Motor neuron (in vitro differentiated cells): ENCODE measurements at places on chromosomes 4 and X. TPM values are rescaled to one million over a fixed set of nuclear protein-coding genes. Genes with fewer than 3 reads are reported as not detected.

The RRH gene
- not detected in 2 replicates for total RNA-seq

GRCh38 chr4:67131224-67131623 is 414.1 kb downstream of the CENPC start:
- no peak for ATAC-seq

DNA sequence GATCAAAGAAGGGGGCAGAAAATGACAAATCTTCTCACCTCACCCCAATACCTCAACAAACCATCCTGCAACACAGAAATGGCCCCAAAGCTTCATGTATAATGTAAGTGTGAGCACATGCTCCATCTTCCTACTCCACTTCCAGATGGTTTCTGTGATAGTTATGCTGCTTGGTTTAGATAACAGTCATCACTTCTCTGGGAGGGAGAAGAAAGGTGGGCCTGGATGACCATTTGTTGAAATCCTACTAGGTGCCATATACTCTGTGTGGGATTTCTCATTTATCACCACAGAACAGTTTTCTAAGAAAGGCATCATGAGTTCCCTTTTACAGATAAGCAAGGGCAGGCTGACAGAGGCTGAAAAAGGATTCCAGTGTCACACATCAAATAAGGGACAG is 31.3 kb upstream of the NXF3 start:
- ATAC-seq: no peak

GRCh38 chr4:39763714-39764572 is 66.0 kb downstream of the UBE2K start:
- no peak for ATAC-seq

- ATAC-seq: peak; percentile 67
Measured at GRCh38 chrX:129961180-129962083, 21.0 kb upstream of the BCORL1 start.

- no peak for ATAC-seq
Measured at GRCh38 chr4:55080174-55080865, 45.1 kb downstream of the KDR start.

GRCh38 chr4:6687947-6688878 is 5.5 kb upstream of the S100P start:
- ATAC-seq: peak; percentile 19

DNA sequence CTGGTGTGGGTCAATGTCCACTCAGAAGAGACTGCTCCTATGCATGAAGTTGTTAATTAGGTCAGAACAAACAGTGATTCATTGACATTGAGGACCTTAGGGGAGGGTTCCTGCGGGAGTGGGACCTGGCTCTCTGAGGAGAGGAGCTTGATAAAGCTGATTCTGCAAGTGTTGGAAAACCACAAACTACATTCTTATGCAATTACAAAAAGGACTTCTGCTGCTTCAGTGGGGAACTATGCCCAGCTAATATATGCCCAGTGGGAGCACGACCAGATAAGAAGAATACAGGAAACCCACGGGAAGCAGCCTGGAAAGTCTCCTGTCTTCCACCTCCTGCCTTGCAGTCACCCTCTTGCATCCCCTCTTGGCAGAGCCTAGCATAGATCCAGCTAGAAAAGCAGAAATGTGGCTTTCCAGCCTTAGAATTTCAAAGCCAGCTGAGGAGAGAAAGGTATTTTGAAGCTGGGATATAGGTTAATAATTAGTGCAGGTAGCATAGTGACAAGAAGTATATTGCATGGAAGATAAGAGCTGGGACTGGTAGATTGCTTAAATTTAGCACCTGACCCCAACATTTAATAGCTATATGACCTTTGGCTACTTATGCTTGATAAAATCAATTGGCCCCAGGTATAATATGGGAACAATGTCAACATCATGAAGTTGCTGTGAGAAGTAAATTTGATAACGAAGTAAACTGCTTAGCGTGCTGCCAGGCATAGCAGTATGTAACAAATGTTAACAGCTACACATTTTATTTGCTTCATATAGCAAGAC is 34.9 kb upstream of the UGT8 start:
- no peak for ATAC-seq

DNA sequence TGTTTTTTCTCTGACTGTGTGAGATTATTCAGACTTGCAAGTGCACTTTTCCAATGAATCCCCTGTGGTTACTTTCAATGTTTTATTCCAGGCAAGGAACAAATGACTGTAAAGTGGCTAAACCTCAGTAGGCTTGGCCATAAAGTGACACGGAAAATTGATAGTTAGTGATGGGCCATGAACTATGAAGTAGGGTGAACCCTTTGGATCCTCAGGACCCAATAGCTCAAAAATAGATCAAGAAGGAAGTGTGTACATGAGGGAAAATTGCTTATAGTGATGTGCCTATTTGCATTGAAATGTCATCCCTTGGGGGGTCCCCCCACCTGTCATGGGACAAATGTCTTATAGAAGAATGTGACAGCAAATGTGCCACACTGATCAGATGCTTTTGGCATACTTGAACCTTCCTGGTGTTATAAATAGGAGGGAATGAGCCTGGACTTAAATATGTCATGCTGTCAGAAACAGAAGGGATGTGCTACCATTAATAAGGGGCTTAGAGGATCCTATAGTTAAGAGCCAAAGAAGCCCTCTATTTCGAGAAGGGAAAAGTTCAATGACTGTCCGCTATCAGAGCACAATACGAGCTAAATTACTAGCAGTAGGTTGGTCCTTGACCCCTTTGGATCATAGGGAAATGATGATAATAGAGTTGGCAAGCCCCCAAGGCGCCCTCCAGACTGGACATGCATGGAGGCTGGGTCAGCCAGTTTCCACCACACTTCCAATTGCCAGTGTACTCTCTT is 30.3 kb downstream of the SLC16A2 start:
- ATAC-seq: no peak

The MAGEA2B gene
- 0.55 TPM in 1 of 2 replicates, not detected in the other for total RNA-seq

DNA sequence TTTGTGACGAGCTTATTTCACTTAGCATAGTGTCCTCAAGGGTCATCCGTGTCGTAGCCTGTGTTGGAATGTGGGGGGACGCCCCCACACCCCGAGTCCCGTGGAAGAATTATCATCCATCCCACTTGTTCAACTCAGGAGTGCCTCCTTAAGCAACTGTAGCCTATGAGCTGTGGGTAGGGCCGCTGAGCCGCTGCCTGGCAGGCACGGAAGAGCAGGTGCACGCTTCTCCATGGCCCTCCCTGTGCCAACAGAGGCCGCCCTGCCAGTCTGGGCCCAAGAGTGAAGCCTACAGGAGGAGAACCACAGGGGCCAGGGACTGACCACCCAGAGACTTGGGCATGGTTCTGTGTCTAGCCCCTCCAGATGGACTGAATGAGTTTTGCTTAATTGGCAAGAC is 2.3 kb upstream of the RGS12 start:
- ATAC-seq: no peak

The AKAP4 gene
- total RNA-seq: not detected in 2 replicates

DNA sequence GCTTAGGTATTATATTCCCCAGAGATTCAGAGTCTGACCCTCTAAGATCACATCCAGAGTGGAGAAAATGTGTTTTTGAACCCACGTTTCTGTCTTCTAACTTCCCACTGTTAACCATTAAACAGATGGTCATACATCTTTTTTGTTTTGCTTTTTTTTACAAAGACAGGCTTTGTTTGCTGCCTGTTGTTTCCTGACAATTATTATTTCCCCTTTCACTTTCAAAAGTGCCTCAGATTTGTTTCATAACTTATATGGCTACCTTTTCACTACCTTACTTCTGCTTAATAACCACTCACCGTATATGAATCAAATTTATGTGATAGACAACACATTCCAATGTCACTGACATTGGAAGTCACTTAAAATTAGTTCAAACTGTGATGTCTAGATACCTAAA is 142.2 kb downstream of the HS3ST1 start:
- ATAC-seq: no peak

DNA sequence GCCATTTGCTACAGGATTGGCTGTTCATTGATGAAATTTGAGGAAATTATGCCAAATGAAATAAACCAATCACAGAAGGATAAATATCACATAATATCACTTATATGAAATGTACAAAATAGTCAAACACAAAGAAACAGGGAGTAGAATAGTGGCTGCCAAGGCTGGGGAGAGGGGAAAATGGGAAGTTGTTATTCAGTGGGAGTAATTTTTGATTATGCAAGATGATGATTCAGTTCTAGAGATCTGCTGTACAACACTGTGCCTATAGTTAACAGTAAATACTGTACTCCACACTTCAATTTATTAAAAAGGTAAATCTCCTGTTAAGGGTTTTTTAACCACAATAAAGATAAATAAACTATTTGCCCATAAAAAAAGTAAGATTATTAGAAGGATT is 101.1 kb downstream of the TMA16 start:
- no peak for ATAC-seq

DNA sequence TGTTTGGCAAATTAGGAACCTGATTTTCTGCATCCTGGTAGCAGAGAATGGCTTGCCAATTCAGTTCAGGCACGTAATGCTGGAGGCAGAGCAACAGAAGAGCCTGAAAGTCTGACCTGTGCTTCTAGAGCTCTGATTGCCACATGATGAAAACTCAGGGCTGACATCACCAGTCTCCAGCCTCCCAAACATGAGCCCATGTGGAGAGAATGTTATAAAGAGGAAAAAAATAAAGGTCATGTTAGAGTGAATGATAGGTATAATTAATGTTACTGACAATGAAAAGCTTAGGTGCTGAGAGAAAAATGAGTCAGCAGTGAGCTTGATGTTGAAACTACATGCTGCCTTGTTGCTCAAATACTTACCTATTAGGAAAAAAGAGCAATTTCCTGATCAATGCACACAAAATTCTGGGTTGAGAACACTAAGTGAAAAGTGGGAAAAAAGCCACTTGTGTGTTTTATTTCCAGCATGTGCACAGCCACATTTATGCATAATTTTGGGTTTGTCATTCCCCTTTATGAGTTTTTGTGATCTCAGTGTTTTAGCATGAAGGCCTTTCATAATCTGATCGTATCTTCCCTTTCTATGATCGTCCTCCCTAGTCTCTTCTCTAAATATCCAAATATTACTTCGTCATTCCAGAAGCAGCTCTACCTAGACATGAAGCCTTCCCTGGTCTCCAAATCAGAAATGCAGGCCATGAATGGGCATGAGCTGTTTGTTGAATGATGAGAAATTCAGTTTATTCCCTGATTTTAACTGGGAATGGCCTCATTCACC is 113.3 kb upstream of the CPEB2 start:
- ATAC-seq: peak; percentile 57

- no peak for ATAC-seq
Measured at GRCh38 chrX:28398342-28398741, 188.9 kb upstream of the IL1RAPL1 start.

DNA sequence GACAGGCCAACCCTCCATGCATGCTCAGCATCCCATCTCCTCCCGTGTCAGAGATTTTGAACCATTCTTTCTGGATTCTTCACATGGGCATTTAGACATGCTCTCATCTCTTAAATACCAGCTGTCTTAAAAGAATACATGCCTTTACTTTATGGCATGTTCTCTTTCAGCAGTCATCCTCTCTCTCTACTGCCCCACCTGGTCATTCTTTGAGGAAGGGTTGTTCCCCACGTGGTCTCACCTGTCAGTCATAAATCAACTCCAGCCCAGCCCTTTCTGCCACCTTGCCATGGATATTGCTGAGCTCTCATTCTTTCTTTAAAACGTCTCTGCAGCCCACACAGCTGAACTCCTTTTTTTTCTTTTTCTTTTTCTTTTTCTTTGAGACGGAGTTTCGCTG is 111.3 kb downstream of the ARHGAP10 start:
- ATAC-seq: no peak

- no peak for ATAC-seq
Measured at GRCh38 chrX:100939333-100939732, 10.6 kb upstream of the XKRX start.

GRCh38 chr4:53861856-53862610 is 202.4 kb downstream of the CHIC2 start:
- ATAC-seq: no peak

The SPARCL1 gene
- total RNA-seq: 0.42 and 0.53 TPM in 2 replicates

DNA sequence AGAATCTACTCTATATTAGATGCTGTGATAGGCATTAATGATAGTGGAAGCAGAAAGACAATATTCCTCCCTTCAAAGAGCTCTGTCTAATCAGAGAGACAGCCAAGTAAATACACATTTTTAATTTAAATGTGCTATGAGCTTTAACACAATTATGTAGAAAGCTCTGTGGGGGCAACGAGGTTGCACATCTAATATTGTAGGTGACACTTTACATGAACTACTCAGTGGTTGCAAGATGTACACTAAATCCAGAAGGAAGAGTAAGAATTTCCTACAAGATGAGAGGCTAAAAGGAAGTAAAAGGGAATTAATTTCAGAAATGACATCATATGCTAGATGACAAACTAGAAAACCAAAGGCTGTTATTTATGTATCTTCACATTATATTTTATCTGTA is 120.9 kb downstream of the SPCS3 start:
- no peak for ATAC-seq

The PF4V1 gene
- total RNA-seq: not detected in 2 replicates

GRCh38 chrX:15233416-15234015 is 36.4 kb downstream of the ASB9 start:
- ATAC-seq: peak; percentile 21

DNA sequence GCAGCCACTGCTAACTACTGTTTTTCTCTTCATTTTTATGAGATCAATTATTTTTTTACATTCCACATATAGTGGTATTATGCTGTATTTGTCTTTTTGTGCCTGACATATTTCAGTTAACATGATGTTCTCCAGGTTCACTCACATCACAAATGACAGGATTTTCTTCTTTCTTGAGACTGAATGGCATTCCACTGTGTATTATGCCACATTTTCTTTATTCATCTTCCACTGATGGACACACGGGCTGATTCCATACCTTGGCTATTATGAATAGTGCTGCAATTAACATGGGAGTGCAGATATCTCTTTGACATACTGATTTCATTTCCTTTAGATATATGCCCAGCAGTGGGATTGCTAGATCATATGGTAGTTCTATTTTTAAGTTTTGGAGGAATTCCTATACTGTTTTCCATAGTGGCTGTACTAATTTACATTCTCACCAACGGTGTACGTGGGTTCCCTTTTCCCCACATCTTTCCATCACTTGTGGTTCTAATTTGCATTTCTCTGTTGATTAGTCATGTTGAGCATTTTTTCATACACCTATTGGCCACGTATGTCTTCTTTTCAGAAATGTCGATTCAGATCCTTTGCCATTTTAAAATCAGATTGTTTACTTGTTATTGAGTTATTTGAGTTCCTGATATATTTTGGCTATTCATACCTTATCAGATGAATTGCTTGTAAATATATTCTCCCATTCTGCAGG is 14.9 kb upstream of the ZCCHC4 start:
- no peak for ATAC-seq

- ATAC-seq: no peak
Measured at GRCh38 chr4:126957987-126958386, 674.8 kb upstream of the INTU start.

The GPRASP2 gene
- 15.4 and 17.1 TPM in 2 replicates for total RNA-seq

DNA sequence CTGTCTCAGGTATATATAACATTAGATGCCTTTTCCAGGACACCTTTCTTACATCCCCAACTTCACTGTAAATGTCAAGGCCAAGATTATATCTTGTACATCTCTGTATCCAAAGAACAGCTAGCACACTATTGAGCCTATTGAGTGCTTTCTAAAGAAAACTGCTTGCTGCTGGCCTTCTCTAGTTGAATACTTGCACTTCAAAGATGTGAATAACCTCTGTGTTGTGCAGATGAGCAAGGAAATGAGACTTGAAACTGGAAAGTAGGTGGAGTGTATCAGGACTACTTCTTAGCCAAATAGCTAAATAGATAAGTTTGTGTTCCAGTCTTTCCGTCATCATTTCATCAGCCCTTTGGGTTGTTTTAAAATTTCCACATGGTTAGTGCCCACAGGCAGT is 704.4 kb upstream of the AMOT start:
- no peak for ATAC-seq
